NCI-H446 treated with DMSO at 0.1 percent for 48 hours (cell line): ENCODE measurements at places on chromosomes 4 and X.

GRCh38 chrX:96906741-96907140 is 23.0 kb downstream of the RPA4 start:
- peak; percentile 83 for DNase-seq

DNA sequence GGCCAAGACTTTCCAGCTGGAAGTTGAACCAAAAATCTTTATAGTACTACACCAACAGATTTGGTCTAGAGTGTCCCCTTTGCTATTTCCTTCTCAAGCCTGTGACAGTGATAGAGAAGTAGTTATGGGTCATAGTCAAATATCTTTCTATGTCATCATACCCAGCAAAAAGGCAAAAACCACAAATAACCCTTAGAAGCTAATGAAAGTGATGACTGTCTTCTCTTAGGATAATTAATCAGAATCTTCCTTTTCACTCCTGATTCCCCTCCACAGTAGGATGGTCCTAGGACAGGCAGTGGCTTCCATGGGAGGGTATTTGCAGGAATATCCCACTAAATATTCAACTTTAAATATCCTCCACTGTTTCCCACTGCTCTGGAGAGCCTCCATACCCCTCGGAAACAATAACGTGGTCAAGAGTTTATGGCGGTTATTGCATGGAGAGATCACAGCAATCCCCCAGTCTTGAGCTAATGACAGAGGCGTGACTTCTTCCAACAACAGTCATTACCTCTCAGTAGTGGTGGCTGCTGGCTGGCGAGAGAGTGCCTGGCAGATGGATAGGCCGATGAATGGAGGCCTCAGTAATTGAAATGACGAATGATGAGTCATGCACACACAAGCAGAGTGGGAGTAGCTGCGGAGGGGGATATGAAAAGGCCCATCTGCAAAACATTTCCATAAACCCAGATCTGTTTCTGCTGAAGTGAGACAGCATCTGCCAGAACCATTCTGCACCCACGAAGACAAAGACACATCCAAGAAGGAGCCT is 154.9 kb downstream of the STK32B start:
- peak; percentile 86 for DNase-seq

- no peak for DNase-seq
Observed at GRCh38 chr4:8847764-8848163, 23.9 kb downstream of the HMX1 start.

DNA sequence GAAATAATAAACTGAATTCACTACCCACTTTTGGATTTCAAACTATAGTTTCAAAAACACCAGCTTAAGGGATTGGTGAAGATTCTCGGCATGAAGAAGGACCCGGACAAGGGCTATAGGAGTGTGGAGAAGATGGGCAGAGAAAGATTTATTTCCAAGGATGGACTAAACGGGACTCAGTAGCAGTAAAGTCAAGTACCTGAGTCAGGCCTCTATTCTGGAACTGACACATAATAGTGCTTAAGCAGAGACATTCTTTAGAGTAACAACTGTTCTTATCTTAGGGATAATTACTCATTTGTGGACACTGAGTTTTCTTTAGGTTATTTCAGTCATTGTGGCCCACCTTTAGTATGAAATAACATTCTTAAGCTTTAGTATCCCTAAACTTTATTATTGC is 134.6 kb downstream of the GATB start:
- no peak for DNase-seq

- DNase-seq: peak; percentile 0
Observed at GRCh38 chrX:111338095-111338698, 67.9 kb upstream of the CAPN6 start.

DNA sequence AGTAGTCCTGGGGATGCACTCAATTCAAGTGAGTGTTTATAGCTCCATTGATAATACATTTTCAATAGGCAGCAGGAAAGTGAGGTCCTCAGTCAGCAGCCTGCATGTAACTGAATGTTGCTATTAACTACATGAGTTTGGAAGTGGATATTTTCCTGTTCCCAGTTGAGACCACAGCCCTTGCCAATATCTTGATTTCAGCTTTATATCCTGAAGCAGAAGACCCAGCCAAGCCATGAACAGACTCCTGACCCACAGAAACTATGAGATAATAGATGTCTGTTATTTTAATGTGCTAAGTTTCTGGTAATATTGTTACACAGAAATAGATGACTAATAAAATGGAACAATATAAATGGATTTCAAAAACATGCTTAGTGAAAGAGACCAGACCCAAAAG is 63.7 kb downstream of the VSIG4 start:
- DNase-seq: no peak

DNA sequence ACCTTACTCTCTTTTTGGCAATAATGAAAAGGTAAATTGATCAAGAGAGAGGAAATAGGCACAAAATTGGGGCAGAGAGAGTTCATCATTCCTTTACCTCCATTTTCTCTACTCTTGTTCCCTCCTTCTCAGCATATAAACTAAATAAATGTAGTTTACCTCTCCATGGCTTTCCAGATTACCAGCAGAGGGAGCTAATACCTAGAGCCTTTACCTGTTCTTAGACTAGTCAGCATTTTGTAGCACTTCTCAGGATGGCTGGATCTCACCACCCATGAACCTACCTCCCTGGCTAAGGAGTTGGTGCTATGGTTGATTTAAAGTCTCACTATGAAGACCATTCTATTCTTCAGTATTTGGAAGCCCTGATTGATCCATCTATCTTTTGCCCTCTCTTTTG is 15.7 kb downstream of the OFD1 start:
- no peak for DNase-seq

GRCh38 chr4:3791910-3792542 is 25.8 kb downstream of the ADRA2C start:
- DNase-seq: no peak

DNA sequence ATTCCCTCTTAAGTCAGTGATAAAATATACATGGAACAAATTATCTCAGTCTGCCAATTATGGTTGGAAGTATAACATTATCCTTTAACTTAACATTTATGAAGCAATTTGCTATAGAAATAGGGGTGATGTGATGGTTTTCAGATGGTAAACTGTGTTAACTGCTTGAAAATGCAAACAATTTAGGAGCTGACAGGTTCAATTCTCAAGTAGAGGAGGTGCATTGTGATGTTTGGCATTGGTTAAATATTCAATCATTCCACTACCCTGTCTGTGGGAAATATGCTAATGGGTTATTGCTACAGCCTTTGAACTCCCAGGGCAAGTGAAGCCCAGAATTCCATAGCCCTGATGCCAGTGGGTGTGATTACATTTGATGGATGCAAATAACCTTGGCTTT is 243.4 kb upstream of the GK2 start:
- no peak for DNase-seq

- DNase-seq: no peak
Observed at GRCh38 chr4:165070560-165070959, 16.9 kb downstream of the TRIM75 start.

GRCh38 chr4:43348591-43348990 is 456.1 kb downstream of the GRXCR1 start:
- DNase-seq: no peak

- DNase-seq: no peak
Observed at GRCh38 chr4:120821977-120822376, 100.5 kb downstream of the PRDM5 start.

DNA sequence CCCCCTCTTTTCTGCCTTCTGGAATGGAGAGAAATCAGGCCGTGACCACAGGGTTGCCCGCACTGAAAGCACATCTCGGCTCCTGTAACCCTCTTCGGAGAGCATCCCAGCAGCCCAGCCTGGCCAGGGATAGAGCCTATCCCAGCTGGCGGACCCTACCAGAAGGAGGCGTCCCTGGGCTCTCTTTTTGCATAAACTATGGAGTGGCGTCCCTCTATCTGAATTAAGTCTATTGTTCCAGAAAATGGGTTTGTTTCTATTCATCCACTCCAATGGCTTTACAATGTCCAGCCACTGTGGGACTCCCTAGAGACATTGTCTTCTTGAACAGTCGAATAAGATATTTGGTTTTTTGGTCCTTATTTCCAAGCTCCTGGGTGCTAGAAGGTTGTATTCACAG is 689 bp upstream of the NHSL2 start:
- no peak for DNase-seq

DNA sequence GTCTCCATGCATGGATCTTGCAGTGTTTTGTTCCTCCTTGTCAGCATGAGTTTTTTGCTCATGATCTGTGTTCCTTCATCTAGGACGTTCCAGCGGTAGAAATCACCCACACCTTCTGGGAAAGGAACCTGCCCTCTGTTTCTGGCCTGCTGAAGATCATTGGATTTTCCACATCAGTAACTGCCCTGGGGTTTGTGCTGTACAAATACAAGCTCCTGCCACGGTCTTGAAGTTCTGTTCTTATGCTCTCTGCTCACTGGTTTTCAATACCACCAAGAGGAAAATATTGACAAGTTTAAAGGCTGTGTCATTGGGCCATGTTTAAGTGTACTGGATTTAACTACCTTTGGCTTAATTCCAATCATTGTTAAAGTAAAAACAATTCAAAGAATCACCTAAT is 88.2 kb downstream of the MAOA start:
- no peak for DNase-seq

GRCh38 chr4:1579001-1579900 is 104.9 kb downstream of the FAM53A start:
- no peak for DNase-seq

DNA sequence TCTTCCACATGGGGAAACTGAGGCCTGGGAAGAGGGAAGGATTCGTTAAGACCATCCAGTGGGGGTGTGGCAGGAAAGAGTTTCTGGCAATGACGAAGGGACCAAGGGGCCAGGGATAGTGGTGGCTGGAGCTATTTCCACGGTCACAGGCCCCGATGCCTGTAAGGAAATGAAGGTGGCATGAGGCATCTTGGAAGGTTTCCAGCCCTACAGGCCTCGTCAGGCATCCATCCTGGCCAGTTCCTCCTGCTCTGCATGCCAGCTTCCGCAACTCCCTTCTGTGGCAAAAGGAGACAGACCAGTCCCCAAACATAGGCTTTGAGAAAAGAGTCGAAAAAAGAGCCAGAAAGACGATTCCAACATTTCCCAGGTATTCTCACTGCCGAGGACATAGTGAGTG is 9.2 kb upstream of the C4orf50 start:
- no peak for DNase-seq
